Epithelial cell of esophagus (primary cell): ENCODE measurements at places on chromosomes 7 and 10.

GRCh38 chr7:87882151-87882937 is 6.1 kb downstream of the DBF4 start:
- DNase-seq = no peak

DNA sequence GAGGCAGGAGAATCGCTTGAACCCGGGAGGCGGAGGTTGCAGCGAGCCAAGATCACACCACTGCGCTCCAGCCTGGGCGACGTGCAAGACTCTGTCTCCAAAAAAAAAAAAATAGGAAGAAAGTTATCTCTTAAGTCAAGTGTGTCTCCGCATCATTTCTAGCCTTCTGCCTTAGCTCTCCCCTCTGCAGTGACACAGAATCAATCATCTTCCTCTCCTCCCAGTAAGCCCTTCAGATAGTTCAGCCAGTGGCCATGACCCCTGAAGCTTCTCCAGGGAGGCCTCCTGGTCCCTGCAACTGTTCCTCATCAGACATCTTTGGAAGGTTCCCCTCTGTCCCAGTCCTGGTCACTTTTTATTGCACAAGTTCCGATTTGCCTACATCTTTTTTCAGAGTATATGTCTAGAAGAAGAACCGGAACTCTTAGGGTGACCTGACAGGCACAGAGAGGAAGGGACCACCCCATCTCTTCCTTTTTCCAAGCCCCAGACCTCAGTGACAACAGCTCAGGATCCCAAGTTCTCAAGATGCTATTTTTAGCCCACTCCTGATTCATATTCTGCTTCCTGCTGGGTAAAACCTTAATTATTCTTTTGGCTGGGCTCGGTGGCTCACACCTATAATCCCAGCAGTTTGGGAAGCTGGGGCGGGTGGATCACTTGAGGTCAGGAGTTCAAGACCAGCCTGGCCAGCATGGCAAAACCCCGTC is 6.6 kb upstream of the RHBDD2 start:
- no peak for DNase-seq

DNA sequence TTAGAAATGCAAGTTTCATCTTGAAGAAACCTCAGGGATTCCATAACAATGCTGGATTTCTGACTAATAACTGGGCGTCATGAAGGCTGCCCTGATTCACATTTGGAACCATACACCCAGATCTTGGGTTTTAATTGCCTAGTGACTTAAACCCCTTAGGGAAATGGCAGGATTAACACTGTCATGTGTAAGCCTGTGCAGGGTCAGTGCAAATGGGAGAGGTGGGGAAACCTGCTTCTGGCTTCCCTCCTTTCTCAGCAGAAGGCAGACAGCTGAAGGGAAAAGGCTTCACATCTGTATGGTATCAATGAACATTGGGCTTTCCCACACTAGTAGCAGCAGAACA is 364.2 kb downstream of the ANKRD30A start:
- DNase-seq = peak; percentile 79

DNA sequence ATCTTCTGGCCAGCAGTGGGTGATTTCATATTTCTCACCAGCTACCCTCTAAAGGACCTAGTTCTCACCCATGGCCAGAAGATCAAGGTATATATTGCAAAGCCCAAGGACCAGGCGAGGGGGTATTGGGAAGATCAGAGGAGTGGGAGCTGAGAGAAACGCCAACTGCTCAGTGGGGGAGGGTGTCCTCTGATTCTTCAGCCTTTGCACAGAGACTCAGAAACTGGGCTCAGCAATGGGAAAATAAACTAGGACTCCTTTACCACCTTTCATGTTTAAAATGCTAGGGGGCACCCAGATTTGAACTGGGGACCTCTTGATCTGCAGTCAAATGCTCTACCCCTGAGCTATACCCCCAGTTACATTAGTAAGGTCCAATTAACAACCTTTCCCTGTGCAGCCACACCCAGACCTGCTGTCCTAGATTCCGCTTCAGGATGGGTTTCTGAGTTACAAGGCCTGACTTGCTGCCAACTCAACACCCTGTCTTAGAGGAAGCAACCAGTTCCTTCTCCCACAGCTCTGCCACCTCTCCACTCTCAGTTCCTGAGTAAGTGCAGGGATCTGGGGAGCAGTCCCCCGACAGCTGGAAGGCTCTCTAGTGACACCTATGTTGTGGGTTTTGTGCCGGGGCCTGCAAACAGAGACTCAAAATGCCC is 93.5 kb downstream of the ZNF783 start:
- DNase-seq = peak; percentile 76

DNA sequence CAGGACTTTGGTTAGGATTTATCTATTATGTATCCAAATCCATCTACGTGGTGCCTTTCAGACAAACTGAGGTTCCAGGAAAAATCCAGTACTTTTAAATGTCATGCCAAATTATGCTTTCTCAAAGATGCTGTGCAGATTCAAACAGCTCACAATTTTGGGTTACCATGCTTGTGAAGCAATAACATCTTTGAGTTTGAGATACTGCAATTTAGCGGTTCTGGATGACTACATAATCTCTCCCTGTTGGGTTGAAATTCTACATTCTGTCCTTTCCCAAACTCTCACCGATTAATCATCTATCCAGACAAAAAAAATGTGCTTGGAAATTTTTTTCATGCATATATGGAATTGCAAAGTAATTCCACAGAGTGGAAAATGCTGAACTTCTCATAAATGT is 3.5 kb downstream of the RHOBTB1 start:
- DNase-seq = no peak

- peak; percentile 3 for DNase-seq
These were observed 494.6 kb upstream of the GRM3 start for GRCh38 chr7:86149024-86149665.

GRCh38 chr10:90939116-90939515 is 18.2 kb upstream of the ANKRD1 start:
- DNase-seq = no peak

GRCh38 chr10:98249134-98249533 is 18.9 kb downstream of the LOXL4 start:
- DNase-seq = no peak

- DNase-seq = no peak
These were observed at the start of gene FAM131B for GRCh38 chr7:143362131-143363015. Gene FAM131B, minus strand, starts transcription at chr7:143362713. Its CDS starts 110 bp downstream, at chr7:143362603.

DNA sequence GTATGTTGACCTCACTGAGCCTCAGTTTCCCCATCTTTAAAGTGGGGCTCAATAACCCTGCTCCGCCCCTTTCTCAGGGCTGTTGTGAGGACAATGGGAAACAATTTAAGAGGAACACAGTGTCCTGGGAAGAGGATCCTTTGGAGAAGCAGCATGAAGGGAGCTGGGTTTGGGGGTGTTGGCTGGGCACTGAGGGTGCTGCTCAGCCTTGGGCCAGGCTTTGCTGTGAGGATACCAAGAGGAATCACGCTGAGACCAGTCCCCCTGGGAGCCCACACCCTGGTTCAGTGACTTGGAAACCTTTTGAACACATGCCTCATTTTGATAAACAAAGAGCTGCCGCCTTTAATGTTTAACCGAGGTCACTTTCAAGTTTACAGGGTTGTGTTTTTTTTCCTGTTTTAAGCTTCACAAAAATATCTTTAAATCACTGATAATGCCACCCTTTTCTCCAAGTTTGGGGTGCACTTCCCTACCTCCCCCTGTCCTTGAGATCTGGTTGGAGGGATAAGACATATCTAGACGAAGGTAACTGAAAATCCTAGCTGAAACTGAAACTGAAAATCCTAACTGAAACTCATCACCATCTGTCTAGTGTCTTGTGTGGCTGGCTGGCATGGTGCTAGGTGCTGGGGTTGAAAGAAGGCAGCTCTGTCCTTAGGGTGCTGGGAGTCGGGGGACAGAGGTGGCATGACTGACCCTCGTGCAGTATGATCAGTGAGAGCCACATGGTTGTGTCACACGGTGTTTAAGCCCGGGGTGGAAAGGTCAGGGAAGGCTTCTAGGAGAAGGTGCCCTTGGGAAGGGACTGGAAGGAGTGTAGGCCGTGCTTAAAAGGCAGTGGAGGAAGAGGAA is 27.7 kb downstream of the ZNF775 start:
- no peak for DNase-seq

GRCh38 chr7:110790992-110791391 is 299.9 kb upstream of the LRRN3 start:
- no peak for DNase-seq

GRCh38 chr7:90828601-90829000 is 232.5 kb downstream of the CDK14 start:
- DNase-seq = peak; percentile 9

DNA sequence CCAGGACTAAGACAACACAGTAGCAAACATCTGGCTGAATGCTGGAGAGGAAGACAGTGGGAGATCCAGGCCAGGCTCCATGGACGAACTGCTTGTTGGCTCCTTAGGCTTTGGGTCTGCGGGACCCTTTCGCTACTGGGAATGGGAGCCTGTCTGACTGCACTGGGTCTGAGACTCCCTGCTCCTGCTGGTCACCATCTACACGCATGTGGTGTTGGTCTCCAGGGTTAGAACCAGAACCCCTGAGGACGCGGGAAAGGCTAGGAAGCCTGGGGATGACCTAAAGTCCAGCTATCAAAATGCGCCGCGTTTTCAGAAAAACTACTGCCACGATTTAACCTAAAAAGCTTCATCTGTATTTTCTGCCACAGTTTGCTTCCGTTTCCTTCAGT is 817 bp upstream of the DNAJB6 start:
- DNase-seq = no peak

DNA sequence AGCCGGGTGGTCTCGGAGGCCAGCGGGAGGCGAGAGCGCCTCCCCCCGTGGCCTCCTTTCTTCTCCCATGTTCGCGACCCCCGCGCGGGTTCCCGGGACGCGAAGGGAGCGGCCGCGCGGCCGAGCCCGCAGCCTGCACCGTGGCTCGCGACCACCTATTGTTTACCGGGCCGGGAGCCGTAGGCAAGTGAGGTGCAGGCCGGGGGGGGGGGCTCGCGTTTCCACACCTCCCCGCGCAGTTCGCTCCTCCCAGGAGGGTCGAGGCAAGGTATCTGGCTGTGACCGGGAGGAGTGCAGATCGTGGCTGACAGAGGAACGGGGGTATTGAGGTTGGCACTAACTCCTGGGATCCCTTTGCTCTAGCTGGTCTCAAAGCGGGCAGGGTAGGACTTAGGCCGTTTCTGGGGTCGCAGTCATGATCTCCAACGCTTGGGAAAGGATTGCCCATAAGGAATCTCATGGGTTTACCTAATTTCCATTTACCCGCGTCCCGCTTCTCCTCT is 734 bp downstream of the PTPN12 start:
- DNase-seq = peak; percentile 54

GRCh38 chr7:151813997-151814396 is 62.9 kb downstream of the PRKAG2 start:
- peak; percentile 15 for DNase-seq

DNA sequence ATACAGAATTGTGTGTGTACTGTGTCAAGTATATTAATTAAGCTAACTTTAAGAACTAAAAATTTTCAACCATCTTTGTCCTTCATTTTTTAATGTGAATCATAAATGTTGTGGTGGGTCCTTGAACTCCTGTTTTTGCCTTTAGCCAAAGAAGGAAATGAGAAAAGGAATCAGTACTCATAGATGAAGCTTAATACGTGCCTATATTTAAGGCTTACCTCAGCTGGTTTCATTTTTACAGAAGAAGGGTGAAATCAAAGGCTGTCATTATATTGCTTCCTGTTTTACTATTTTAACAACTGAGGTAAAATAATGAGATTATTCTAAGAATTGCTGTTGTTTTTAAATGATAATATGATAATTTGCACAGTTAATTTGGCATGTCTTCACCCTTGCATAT is 6.3 kb upstream of the SNX13 start:
- DNase-seq = no peak

DNA sequence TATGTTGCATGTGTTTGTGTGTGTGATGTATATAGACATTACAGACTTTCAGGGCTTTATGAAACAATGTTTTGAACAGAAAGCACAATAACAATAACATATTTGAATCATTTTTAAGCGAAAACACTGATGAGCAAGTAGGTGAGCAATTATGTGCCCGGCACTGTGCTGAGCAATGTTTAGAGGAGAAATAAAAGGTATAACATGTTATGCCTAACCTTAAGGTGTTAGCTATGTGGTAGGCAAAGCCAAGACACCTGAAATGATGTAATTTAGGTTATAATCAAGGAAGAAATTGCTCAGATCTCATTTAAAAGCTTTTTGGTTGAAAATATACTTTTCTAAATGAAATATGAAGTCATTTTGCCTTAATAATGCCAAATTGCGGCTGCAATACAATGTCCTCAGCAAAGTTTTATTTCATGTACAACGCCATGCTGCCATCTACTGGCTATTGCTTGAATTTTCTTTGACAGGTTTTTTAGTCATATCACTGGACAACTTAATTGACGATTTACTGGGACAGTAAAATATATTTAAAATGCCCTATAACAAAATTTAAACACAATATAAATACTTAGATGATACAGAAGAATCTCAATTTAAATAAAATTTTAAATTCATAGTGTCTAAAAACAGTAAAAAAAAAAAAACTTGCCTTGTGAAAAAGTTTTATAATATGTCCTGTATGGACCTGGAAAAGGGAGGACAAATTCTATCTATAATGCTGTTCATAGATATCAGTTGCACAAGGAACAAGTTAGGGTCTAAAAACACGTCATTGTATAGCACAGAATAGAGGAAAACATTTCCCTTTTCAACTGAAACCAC is 131.1 kb upstream of the CDK1 start:
- peak; percentile 66 for DNase-seq

DNA sequence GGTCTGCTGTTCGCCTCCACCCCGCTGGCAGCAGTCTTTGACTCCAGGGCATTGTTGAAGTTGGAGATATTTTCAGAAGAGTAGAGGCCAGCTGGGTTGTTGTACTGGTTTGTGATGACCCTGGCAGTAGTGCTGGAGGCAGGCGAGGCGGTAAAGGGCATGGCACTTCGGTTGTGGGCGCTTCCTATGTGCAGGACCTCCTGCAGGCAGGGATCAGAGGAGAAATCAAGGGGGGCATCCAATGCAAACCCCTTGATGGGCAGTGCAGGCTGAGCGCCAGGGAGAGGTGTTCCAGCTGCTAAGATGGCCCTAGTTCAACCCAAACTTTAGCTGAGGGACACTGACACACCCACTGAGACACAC is 27.0 kb downstream of the PDLIM1 start:
- no peak for DNase-seq

- no peak for DNase-seq
These were observed 192.6 kb downstream of the CFTR start for GRCh38 chr7:117672453-117672852.

- no peak for DNase-seq
These were observed 712 bp upstream of the CPVL start for GRCh38 chr7:29146888-29147609.

DNA sequence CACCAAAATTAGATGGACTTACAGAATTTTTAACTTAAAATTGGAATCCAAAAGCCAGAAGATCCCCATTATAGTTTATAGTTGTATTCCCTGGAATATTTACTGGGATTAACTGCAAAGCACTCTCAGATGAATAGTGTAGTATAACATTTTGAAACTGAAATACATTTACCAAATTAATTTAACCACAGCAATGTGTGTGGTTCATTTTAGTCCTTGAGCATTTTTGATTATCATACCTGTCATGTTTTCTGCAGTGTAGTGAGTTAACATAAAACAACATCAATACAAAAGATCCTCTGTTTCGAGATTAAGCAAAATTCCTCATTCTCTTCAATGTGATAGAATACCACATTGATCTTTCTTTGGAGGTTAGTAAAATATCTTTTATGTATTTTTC is 3.7 kb downstream of the VIM start:
- no peak for DNase-seq
